ENCODE measurements at places on chromosomes 5 and 9.

- DNase-seq, result no peak
These were observed 18.1 kb downstream of the OTP start for GRCh38 chr5:77620405-77620804.

DNA sequence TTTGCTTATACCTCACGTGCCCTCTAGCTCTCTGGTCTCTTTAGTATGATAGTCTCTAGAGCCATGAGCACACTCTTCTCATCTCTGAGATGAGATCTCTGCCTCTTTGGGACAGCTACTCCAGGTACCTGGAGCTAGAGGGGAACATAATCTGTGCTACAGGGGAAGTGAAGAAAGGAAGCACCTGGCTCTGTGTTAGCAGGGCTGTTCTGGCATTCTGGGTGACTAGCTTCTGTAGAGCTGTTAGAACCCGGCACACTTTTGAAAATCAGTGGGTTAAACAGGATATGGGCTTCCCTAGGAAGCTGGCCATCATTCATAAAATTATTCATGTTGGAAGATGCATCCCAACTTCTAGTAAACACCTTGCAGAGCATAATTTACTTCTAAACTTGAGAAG is 224.8 kb downstream of the MCTP1 start:
- DNase-seq, result no peak

- DNase-seq, result no peak
These were observed 47.8 kb upstream of the EQTN start for GRCh38 chr9:27344776-27345175.

GRCh38 chr9:120729791-120730241 is 15.5 kb upstream of the MEGF9 start:
- no peak for DNase-seq

- no peak for DNase-seq
These were observed 52.1 kb upstream of the TYRP1 start for GRCh38 chr9:12640866-12641636.

GRCh38 chr5:116272281-116272941 is 187.6 kb downstream of the COMMD10 start:
- no peak for DNase-seq

DNA sequence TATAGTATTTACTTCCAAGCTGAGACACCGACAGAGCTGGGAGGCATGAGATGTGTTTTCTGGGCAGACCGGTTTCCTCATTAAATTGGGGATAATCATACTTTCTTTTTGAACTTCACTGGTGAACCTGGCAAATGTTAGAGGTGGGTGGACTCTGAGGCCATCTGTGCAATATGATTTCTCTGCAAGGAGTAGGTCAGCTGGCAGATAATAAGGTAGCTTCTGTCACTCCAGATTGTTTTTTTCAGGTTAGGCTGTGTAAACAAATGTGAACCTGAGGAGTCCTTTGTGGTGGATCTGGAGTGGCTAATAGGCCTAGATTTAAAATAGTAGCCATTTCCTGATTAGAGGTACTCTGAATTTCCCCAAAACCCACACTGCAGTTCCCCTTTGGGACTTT is 75.4 kb upstream of the S1PR3 start:
- DNase-seq, result no peak

GRCh38 chr5:89930591-89931392 is 478.8 kb downstream of the CETN3 start:
- no peak for DNase-seq

DNA sequence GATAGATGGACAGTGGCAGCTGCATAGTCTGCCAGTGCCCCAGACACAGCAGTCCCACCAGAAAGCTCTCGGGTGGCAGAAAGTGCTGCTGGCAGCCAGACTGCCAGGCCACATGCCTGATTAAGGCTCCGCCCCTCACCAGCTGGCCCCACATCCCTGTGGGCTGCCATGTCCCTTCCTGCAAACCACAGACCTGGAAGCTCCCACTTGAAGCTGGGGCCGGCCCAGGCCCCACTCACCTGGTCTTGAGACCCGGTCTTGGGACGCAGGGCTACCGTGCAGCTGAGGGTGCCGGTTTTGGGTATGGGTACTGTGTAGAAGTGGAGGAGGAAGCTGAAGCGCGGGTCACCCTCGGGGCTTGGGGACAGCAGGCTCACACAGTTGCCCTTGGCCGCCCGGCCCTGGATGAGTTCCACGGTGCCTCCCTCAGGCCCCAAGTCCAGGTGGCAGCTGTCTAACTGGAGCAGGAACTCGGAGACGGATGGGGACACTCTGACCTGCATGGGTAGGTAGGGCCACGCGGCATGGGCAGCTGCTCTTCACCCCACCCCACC is 15.3 kb downstream of the FPGS start:
- DNase-seq, result no peak

DNA sequence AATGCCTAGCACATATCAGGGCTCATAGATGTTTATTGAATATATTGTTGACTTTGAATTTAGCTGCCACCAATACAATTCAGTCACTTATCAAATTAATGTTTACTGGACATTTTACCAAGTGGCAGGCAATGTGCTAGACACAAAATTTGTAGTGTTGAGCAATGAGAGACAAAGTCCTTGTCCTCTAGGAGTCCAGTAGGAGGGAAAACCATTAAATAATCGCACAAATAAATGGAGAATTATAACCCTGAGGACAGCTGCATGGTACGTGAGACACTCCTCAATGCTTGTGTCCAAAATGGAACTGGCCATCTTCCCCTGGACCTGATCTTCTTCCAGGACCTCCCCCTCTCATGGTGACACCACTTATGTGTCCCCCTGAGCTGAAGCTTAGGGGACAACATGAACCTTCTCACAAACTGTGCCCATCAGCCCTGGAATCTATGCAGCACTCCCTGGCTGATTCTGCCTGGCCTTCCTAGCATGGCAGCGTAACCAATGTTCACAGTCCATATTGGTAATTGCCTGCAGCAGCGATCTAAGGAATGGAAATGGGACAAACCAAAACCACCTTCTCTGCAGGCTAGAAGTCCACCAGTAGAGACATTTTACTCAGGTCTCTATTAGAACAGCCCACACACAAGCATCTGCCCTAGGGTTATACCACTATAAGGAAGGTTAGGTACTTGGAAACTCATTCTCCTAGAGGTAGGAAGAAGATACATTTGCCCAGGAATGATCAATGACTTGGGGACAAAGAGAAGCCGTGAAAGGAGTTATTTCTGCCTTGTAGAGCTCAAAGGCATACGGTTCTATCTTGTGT is 75.5 kb downstream of the FGF1 start:
- DNase-seq, result no peak

GRCh38 chr5:180607861-180608571 is 16.7 kb upstream of the SCGB3A1 start:
- DNase-seq, result no peak

DNA sequence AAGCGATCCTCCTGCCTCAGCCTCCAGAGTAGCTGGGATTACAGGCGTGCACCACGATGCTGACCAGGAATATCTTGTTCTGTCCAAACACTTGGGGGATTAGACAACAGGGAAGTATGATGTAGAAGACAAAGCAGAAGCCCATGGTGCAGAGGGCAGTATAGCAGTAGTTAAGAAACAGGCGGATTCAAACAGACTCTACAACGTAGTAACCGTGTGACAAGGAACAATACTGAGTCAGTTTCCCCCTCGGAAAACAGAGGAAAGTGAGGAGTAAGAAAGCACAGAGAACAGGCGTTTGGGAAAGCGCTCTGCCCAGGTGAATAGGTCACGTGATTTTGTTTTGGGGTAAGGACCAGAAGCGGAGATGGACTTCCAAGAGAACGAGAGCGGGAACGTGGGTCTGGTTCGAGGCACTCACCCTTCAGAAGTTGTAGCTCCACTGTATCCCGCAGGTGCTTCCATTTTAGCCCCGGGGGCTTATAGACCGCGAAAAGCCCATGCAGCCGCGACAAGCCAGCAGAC is 306 bp downstream of the TRUB2 start:
- DNase-seq, result no peak

DNA sequence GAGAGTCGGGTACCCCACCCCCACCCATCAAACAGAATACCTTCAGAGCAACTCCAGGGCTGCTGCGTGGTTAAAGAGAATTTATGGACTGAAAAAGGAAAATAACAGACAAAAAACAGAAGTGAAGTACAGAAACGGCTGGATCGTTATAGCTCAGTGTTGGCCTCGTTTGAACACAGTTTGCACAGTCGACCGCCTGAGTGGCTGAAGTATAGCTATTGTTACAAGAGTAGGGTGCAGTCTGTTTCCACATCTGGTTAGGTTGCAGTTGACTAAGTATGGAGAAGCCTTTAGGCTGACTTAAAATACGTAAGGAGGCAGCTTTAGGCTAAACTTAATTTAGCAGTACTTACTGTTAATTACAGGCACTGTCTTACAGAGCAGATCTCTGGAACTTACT is 121.2 kb downstream of the GCNT1 start:
- no peak for DNase-seq

DNA sequence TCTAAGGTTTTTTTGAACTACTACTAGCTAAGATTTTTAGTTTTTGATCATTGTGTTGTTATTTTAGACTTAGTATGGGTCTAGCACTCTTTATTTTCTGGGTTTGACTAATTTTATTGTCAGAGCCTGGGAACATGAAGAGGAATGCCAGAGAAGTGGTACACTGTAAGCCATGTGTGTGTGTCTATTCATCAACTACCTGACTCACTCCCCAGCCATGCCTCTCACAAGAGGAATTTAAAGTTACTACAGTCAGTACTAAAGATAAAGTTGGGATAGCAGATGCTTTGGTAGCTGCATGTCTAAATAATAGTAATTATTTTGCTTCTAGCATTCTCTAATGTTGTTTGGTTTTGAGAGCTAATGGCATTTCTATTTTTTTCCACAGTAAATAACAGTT is 264.8 kb downstream of the CSNK1G3 start:
- no peak for DNase-seq

DNA sequence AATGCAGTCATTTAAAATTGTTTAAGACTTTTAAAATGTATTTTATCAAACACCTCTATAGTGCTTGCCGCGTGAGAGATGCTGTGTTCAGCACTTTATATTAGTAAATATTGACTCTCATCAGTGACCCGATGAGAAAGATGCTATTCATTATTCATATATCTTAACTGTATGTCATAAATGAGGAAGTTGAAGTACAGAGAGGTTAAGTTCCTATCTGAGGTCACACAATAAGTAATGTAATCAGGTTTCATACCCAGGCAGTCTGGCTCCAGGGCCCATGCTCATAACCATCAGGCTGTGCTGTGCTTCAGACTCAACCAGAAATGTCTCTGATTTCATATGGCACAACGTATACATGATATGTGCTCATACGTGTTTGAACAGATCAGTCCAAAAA is 119.0 kb downstream of the SV2C start:
- DNase-seq, result no peak
